CD4-positive, alpha-beta T cell (primary cell): ENCODE measurements at places on chromosomes 4 and X.

- no peak for DNase-seq
Measured at GRCh38 chr4:40564815-40565483, 64.7 kb downstream of the RBM47 start.

- DNase-seq: no peak
Measured at GRCh38 chr4:6239486-6239885, 30.2 kb upstream of the WFS1 start.

DNA sequence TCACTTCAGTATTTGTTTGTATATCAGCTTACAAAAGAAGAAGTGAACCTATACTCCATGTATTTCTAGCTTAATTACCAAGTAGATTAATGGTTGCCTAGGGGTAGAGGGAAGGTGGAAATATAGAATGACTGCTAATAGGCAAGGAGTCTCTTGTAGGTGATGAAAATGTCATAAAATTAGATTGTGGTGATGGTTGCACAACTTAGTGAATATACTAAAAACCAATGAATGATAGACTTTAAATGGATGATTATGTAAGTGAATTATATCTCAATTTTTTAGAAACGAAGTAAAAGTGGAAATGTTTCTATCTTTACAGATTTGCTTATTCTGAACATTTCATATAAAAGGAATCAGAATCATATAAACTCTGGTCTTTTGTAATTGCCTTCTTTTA, 165.5 kb downstream of the AWAT2 start:
- no peak for DNase-seq

DNA sequence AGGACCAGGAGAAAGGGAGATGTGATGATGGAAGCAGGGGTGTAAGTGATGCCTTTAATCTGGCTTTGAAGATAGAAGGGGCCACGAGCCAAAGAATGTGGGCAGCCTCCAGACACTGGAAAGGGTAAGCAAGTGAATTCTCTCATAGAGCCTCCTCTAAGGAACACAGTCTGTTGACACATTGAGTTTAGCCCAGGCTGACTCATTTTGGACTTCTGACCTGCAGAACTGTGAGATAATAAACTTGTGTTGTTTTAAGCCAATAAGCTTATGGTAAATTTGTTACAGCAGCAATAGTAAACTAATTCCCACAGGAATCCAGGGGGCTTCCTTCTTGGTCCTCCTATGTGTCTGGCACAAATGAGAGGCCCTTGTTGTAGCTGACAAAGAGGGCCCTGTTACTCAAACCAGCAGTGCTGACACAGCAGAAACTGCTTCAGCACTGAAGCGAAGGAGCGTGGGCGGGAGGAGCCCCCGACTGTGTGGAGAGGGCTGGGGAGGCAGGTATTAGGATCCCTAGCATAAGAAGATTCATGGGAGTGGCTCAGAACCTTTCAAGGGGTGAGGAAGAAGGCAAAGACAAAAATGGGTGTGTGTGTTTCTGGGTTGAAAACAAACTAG, 268.7 kb downstream of the NR3C2 start:
- DNase-seq: no peak

DNA sequence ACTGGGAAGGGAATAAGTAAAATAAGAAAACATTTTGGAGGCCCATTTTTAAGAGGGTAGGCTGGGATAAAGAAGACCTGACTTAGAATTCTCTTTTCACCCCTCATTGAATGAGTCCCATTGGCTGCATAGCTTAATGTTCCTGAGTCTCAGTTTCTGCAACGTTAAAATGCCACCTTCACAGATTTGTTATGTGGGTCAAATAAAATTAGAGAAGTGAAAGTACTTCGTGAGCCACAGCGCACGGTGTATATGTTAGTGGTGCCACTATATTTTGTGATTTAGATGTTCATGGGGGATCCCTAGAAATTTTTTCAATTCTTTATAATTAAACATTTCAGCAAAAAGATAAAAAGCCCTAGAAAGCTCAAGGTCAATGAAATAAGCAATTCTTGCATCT, 109.2 kb upstream of the HS3ST1 start:
- no peak for DNase-seq
